ENCODE measurements at places on chromosomes 6 and 20. TPM values are rescaled to one million over a fixed set of nuclear protein-coding genes. Genes with fewer than 3 reads are reported as not detected.
A peak's percentile ranks its signal among the peaks of the same experiment; 100 is the strongest.

Gene MUC21
- total RNA-seq, result not detected

Gene C6orf132
- total RNA-seq, result 5.3 TPM

Gene LTV1
- total RNA-seq, result 25.4 TPM

- DNase-seq, result no peak
Measured at GRCh38 chr6:31528821-31529328, at the start of gene MCCD1. Gene MCCD1, plus strand, starts transcription at chr6:31528962. Its CDS starts 53 bp downstream, at chr6:31529015.

DNA sequence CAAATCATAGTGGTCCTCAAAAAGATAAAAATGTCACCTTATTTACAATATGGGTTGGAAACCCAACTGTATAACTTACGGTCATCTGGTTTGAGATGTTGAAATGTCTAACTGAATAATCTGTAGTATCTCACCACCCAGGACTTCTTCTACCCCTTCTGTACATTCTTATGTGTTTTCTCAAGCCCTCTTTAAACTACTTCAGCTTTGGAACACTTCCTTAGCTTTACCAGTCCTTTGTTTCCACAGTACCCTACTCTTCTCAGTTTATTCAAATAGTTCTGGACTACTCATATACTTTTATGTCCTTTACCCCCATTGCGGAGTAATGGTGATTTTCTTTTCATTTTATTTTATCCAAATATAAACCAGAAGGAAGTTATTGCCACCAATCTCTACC, 128.6 kb upstream of the FOXO3 start:
- DNase-seq, result no peak

DNA sequence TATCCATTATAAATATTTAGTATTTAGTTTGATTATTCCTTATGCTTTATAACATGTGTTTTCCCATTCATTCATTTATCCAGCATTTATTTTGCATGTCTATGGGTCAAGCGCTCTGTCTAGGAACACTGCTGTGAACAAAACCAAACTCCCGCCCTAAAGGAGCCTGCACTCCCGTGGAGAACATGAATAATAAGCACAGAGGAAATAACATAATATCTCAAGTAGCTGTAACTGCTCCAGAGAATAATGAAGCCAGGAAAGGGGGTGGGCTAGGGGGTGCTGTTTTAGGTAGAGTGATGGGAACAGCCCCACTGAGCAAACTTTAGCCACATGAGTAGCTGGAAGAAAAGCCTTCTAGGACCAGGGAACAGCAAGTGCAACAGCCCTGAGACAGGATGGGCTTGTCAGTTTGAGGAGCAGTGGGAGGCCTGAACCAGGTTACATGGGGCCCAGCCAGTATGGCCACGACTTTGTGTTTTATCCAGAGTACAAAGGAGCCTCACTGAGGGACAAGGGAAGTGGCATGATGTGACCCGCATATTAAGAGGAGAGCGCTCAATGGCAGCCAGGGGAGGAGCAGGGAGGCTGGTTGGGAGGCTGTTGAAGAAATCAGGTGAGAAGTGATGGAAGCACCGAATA, 24.4 kb upstream of the PRND start:
- no peak for DNase-seq

- DNase-seq, result no peak
Measured at GRCh38 chr6:48069280-48069679, 41.7 kb downstream of the PTCHD4 start.

- DNase-seq, result no peak
Measured at GRCh38 chr20:50152394-50153152, 950 bp downstream of the PEDS1 start.

Gene GSTA3
- not detected for total RNA-seq

DNA sequence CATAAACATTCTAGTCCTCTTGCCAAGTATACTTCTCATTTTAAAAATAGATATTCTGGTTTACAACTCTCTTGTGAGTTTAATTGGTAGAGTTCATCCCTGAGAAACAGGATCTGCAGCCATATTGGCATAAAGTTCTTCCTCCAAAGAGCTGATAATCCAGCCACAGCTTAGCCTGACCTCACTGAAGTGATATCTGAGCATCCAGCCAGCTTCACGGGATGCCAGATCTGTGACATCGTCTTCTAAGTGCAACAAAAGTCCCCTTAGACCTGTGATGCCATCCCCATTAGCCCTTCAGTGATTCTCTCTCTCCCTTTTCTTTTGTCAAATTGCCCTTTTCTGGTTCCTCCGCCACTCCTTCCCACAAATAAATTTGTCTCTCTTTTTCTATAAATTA, 180.6 kb upstream of the STXBP5 start:
- DNase-seq, result no peak

DNA sequence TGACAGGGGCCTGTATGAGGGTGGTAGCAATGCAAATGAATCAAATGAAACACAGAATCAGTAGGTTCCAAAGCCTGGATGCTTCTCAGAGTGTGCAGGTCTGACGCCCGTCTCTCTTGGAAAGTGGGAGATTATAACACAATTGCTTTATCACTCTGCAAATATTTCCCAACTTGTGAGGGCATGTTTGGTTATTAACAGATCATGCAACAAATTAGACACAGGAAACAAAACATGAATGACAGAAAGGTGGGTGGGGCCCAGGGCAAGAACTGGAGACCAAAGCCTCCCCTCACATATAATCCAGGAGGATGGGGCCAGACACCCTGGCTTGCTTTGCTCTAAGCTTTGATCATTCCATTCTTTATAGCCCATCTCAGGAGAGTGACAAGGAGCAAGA, 108.6 kb upstream of the MRPS10 start:
- DNase-seq, result no peak

DNA sequence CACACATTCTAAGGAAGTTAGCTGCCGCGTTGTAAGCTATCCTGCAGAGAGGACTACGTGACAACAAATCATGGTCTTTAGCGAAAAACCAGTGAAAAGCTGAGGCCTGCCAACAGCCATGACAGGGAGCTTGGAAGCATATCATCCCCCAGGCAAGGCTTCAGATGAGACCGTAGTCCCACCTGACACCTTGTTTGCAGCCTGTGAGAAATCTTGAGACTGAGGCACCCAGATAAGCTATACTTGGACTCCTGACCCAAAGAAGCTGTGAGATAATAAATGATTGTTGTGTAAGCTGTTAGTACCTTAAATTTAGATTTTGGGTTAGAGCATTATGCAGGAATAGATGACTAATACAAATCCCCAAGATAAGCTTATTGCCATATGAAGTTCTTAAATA, 45.4 kb upstream of the SENP6 start:
- peak; percentile 4 for DNase-seq

Gene PRR18
- total RNA-seq, result not detected

DNA sequence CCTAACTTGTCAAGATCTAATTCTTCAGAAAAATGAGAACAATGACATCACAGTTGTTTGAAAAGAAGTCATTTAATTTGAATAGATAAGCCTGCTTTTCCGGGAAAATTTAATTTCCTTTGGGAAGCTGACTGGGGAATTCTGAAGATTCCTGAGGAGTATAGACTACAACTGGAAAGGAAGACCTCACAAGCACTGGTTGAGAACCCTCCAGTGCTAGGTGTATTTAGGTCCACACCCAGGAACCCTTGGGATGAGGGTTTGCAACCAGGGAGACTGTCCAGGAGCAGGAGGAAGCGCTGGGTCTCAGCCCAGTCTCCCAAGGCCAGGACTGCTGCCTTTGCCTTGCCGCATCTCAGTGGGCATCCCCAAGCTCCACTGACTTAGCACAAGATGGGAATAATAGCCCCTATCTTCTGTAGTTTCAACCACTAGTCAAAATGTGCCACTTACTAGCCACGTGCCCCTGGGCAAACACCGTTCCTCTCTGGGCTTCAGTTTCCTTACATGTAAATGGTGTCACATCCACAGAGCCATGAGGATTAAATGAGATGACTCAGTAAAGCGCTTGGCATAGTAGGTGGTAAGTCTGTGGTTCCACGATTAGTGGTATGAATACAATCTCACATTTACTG, 6.9 kb upstream of the CD93 start:
- peak; percentile 2 for DNase-seq

Gene ZNF292
- total RNA-seq, result 31.5 TPM

DNA sequence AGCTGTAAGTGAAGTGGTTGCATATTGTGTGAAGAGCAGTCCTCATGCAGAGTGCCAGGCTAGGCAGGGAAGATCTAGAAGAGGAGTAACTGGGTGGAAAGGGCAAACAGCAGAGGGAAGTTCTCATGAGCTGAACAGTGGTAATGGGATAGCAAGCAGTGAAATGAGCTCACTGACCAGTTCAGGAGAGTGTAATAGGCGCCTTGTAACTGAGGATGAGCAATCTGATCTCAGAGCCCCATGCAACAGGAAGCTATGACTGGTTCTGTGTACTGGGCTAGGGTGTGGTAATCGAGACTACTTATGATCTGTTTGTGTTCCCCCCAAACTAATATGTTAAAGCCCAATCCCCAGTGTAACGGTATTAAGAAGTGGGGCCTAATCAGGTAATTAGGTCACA, 98.6 kb downstream of the RFX6 start:
- no peak for DNase-seq

DNA sequence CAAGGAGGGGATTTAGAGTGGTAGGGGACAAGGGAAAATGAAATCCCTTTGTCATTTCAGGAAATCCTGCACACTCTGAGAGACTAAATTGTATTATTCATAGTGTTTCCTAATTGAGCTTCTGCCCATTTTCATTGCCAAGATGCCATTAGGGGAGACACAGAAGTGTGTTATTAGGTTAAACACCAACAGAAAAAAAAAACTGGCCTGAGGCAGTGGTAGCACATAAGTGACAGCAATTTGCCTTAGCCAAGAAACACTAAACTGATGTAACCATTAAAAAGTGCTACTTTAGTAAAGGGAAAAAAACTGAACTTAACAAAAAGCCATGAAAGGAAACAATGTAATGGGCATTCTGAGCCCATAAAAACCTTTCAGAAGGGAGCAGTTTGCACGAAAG, 270.5 kb upstream of the PLN start:
- DNase-seq, result no peak

Gene SNAP25
- total RNA-seq, result 3.9 TPM

Gene SUPT3H
- total RNA-seq, result 12.4 TPM

Gene STMND1
- total RNA-seq, result 0.16 TPM

DNA sequence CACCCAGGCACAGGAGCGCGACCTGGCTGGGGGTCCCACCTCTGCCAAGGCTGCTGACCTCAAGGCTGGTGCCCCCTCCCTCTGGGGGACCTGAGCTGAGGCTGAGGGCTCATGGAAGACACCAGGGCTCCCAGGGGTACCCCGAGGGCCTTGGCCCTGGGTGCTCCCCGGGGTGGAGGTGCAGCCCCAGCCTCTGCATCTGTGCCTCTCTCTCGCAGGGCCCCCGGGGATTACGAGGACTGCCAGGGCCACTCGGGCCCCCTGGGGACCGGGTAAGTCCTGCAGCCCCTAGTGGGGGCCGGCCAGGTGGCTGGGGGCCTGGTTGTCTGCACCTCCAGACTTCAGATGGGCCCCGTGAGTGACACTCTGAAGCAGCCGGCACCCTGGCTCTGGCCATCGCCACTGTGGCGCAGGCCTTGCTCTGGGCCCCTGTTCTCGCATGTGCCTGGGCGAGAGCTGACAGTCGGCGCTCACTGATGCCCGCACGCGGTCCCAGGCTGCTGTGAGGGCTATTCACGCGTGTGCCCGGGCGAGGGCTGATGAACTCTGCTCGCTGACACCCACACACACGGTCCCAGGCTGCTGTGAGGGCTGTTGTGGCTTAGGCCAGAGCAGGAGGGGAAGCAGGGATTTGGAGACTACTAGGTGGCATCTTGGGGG, 9.3 kb downstream of the COL9A3 start:
- no peak for DNase-seq

DNA sequence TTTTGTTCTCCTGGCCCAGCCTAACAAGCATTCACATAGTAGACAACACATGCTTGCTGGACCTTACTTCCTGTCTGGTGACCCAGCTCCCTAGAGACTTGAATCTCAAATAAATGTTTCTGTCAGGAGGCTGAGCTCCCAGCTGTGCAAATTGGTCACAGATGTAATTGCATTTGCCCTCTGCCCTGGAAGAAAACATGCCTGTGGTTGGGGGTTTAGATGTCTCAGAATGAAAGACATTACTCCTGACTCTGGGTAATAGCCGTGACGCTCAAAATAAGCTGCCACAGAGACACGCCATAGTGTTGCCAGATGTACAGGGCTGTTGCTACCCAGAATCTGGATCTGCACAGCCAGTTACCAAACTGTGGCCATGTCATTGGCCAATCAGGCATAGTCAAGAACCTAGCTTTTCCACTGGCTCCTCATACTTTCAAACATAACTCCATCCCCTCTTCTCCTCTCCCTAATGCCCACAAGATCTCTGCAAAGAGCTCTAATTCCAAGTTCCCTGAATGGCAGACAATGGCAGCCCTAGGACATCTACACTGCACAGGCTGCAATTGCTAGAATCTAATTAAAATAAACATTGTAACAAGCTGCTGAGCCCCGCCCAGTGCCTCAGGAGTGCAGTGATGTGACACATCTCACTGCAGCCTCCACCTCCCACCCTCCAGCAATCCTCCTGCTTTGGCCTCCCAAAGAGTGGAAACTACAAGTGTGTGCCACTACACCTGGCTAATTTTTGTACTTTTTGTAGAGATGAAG, 32.8 kb upstream of the GMPR start:
- DNase-seq, result peak; percentile 96

- DNase-seq, result no peak
Measured at GRCh38 chr6:43909474-43910148, 139.6 kb downstream of the VEGFA start.

- no peak for DNase-seq
Measured at GRCh38 chr6:41560431-41561192, 14.4 kb downstream of the FOXP4 start.

- DNase-seq, result no peak
Measured at GRCh38 chr6:54044059-54044458, 67.2 kb upstream of the MLIP start.

Gene MYB
- not detected for total RNA-seq

- no peak for DNase-seq
Measured at GRCh38 chr6:26352315-26352714, 12.7 kb upstream of the BTN3A2 start.

Gene GPX5
- 4.3 TPM for total RNA-seq

GRCh38 chr6:75882734-75883133, 133.7 kb downstream of the MYO6 start:
- peak; percentile 51 for DNase-seq

Gene FAM217A
- not detected for total RNA-seq

Gene BNIP5
- total RNA-seq, result not detected

Gene GHRH
- not detected for total RNA-seq

Gene GNMT
- total RNA-seq, result 0.68 TPM

DNA sequence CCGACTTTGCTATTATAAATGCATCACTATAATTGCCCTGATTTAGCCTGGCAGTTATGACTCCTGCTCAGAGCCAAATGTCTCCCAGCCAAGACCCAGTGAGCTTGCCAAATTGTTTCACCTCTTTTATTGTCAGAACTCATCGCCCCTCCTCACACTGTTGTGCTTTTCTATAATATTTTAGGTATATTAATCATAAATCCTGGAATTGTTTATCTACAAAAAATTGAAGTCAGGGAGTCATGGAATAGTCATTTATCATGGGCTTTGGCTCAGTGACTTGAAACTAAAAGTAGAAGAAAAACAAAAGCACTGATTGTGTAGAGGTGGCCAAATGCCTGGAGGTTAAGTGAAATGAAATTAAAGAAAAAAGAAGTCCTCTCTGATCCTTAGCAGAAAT, 85.6 kb downstream of the PFDN4 start:
- DNase-seq, result peak; percentile 68

Gene F13A1
- 10.1 TPM for total RNA-seq

- DNase-seq, result peak; percentile 20
Measured at GRCh38 chr20:60206259-60206658, 248.0 kb downstream of the CDH26 start.

All from astrocyte (in vitro differentiated cells and primary cell).